ENCODE measurements at places on chromosomes 5 and 9. TPM values are rescaled to one million over a fixed set of nuclear protein-coding genes. Genes with fewer than 3 reads are reported as not detected.

DNA sequence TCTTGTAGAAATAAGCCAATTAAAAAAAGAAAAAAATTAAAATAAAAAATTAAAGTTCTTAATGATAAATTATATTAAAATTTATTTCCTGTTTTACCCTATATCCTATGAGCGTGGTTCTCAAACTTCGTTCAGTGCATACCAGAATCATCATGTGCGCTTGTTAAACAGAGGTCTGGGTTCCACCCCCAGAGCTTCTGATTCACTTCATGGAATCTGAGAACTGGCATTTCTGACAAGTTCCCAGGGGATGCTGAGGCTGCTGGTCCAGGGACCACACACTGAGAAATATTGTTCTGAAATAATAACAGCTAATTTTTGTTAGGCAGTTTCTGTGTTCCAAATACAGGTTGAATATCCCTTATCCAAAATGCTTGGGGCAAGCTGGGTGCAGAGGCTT, 79.3 kb downstream of the TMC1 start:
- no peak overlapping the region for H3K27ac ChIP-seq
- no peak overlapping the region for H3K4me3 ChIP-seq
- DNase-seq: no peak
- H3K36me3 ChIP-seq: no peaks in the 10 kb centered on the region

GRCh38 chr9:15211815-15212495, 95.1 kb downstream of the TTC39B start:
- no peak overlapping the region for H3K4me3 ChIP-seq
- no peak for DNase-seq
- no peaks in the 10 kb centered on the region for H3K27me3 ChIP-seq
- peaks cover 4% of the 10 kb centered on the region for H3K4me1 ChIP-seq

GRCh38 chr5:139709582-139710318, 61.6 kb downstream of the CXXC5 start:
- peaks cover 40% of the 10 kb centered on the region for H3K4me1 ChIP-seq
- peak; percentile 55 for DNase-seq
- no peaks in the 10 kb centered on the region for H3K36me3 ChIP-seq
- H3K27ac ChIP-seq: peak overlapping the region; percentile 72
- H3K27me3 ChIP-seq: no peaks in the 10 kb centered on the region

DNA sequence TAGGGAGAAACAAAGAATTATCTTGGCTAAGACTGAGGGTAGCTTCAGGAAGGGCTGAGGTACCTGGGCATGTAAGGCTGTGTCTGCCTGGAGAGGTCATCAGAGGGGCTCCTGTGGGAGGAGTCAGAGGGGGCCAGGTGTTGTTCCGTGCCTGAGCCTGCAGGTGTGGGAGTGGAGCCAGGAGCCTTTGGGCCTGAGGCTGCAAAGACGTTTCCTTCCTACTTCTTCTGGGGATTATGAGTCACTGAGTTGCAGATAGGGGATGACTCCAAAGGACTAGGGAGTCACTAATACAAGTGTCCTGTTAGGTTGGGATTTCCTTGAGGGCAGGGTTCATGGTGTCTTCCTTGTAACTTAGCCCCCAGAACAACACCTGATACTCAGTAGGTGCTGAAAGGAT, 391.1 kb downstream of the ARHGEF28 start:
- no peak for DNase-seq
- H3K27me3 ChIP-seq: no peaks in the 10 kb centered on the region
- no peaks in the 10 kb centered on the region for H3K4me1 ChIP-seq
- no peak overlapping the region for H3K4me3 ChIP-seq

DNA sequence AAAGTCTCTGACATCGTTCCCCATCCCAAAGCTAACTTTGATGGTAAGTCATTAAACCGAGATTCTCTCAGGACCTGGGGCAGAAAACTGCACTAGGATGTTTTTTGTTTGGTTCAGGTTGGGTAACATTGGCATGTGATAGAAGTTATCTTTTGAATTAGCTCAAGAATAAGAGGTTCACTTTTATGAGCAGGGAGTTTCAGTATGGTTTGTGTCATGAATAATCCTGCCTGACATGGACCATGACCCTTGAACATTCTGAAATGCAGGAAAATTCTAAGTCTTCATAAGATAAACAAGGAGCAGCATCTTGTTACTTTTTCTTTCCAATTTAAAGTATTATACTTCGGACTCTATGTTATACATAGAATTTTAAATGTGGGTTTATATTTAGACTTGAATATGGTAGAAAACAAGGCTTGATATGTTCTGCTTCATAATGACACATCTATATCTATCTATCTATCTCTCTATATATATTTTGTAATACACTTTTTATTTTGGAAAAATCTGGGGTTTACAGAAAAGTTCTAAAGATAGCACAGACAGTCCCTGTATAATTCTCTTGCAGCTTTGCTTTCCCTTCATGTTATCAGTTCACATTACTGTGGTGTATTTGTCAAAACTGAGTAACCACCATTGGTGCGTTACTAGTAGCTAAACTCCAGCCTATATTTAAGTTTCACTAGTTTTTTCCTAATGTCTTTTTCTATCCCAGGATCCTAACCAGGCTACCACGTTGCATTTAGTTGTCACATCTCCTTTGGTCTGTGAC, 102.7 kb upstream of the TAF11L2 start:
- no peaks in the 10 kb centered on the region for H3K36me3 ChIP-seq
- H3K4me1 ChIP-seq: no peaks in the 10 kb centered on the region
- H3K27me3 ChIP-seq: peaks cover 5% of the 10 kb centered on the region
- DNase-seq: no peak
- no peak overlapping the region for H3K27ac ChIP-seq
- H3K4me3 ChIP-seq: no peak overlapping the region

The GTF3C5 gene
- total RNA-seq: 30.9 TPM

DNA sequence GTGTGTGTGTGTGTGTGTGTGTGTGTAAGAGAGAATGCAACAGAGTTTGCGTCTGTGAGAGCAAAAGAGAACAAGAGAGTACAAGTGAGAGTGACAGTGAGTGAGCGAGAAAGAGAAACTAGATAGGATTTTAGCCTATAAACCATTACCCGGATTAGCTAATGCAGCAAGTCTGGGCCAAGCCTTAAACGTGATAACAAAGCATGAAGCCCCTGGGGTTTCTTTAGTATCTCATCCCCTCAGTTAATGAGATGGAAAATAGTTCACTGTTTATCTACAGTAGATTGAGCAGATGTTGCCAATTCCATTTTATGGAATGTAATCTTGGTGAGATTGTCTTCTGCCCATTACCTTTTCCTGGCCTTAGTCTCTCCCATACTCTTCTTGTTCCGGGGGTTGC, 114.5 kb downstream of the MAT2B start:
- no peaks in the 10 kb centered on the region for H3K36me3 ChIP-seq
- H3K27me3 ChIP-seq: no peaks in the 10 kb centered on the region
- no peak overlapping the region for H3K4me3 ChIP-seq
- no peak for DNase-seq
- H3K27ac ChIP-seq: no peak overlapping the region
- H3K4me1 ChIP-seq: no peaks in the 10 kb centered on the region

The ZNF883 gene
- total RNA-seq: 7.8 TPM

DNA sequence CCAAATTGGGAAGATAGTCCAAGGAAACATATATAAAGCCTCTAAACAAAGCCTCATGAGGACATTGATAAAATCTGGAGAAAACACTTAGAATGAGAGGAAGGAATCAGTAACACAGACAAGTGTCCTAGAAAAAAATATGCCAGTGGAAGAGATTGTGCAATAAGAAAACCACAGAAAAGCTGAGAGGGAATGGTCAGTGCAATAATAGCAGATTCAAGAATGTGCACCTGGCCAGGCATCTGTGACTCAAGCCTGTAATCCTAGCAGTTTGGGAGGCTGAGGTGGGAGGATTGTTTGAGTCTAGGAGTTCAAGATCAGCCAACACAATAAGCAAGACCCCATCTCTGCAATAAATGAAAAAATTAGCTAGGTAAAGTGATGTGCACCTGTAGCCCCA, 691.2 kb upstream of the CDH6 start:
- H3K36me3 ChIP-seq: no peaks in the 10 kb centered on the region
- no peaks in the 10 kb centered on the region for H3K27me3 ChIP-seq
- DNase-seq: no peak
- H3K4me1 ChIP-seq: no peaks in the 10 kb centered on the region
- H3K27ac ChIP-seq: no peak overlapping the region
- no peak overlapping the region for H3K4me3 ChIP-seq

The IL17B gene
- total RNA-seq: 0.44 TPM

The PPP3R2 gene
- not detected for total RNA-seq

The LCN9 gene
- not detected for total RNA-seq

DNA sequence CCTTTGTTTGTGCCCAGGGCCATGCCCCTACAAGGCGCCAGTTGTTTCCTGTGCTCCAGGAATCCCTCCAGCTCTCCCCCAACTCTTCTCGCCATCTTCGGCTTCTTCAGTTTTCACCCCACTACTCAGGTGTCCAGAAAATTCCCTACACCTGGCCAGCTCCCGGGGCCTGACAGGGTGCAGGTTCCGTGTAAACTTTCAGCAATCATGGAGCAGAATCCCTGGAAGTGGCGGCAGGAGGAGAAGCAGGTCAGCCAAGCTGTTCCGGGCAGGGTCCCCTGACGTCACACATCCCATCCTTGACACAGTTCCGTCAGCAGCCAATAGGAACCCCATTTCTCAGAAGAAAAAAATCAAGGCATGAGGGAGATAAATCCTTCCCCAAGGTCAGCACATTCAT, 12.2 kb upstream of the ADGRD2 start:
- H3K4me3 ChIP-seq: no peak overlapping the region
- no peak for DNase-seq
- H3K27me3 ChIP-seq: peaks cover 10% of the 10 kb centered on the region
- H3K4me1 ChIP-seq: no peaks in the 10 kb centered on the region
- no peak overlapping the region for H3K27ac ChIP-seq

- H3K27ac ChIP-seq: no peak overlapping the region
- no peaks in the 10 kb centered on the region for H3K36me3 ChIP-seq
- H3K4me3 ChIP-seq: no peak overlapping the region
- no peaks in the 10 kb centered on the region for H3K27me3 ChIP-seq
- no peak for DNase-seq
- H3K4me1 ChIP-seq: no peaks in the 10 kb centered on the region
Measured at GRCh38 chr5:122661496-122662180, 113.2 kb upstream of the SNX2 start.

- no peak overlapping the region for H3K4me3 ChIP-seq
- no peaks in the 10 kb centered on the region for H3K4me1 ChIP-seq
- no peak for DNase-seq
- H3K27me3 ChIP-seq: no peaks in the 10 kb centered on the region
- no peak overlapping the region for H3K27ac ChIP-seq
- no peaks in the 10 kb centered on the region for H3K36me3 ChIP-seq
Measured at GRCh38 chr9:138117101-138117750, 239.6 kb downstream of the CACNA1B start.

DNA sequence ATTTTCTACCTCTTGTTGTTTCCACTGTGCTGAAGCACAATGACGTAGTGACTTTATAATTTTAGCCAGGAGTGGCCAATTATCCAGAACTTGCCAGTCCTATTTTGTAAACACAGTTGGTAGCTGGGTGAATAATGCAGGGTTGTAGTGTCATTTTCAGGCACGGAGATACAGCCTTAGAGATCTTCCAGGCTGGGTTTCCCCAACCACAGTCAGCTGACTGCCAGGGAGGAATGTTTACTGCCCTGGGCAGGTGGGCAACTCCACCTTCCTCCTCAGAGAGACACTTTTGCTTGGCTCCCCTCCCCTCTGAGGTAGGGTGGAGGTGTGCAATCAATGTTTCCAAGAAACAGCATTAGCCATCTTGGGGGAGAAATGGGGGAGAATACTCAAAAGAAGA, 228.1 kb upstream of the NR4A3 start:
- no peak overlapping the region for H3K4me3 ChIP-seq
- no peaks in the 10 kb centered on the region for H3K27me3 ChIP-seq
- H3K27ac ChIP-seq: no peak overlapping the region
- DNase-seq: no peak
- H3K36me3 ChIP-seq: no peaks in the 10 kb centered on the region

DNA sequence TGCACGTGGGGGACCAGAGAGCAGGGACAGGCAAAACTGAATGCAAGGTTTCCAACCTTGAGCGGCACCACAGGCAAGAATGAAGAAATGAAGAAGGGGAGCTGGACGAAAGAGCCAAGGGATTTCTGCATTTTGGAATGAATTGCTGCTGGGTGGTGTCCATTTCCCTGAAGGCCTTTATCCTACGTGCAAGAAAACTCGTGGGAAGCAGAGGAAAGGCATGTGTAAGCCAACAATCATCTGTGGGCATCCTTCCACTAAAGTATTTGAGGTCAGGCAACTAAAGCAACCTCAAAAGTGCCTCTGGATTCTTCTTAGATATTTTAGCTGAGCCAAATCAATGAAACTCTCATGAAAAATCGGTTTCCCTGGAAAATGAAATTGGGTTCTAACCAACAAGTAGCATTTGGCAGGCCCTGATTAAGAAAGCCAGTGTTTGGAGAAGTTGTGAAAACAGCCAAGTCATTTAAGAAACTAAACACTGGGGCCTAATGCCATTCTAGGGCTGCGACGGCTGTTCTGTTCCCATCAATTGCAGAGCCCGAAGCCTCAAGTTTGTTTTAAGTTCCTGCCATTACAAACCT, 4.7 kb upstream of the TGFBI start:
- no peaks in the 10 kb centered on the region for H3K27me3 ChIP-seq
- H3K36me3 ChIP-seq: no peaks in the 10 kb centered on the region
- H3K27ac ChIP-seq: peak overlapping the region; percentile 79
- no peak for DNase-seq
- H3K4me3 ChIP-seq: no peak overlapping the region

DNA sequence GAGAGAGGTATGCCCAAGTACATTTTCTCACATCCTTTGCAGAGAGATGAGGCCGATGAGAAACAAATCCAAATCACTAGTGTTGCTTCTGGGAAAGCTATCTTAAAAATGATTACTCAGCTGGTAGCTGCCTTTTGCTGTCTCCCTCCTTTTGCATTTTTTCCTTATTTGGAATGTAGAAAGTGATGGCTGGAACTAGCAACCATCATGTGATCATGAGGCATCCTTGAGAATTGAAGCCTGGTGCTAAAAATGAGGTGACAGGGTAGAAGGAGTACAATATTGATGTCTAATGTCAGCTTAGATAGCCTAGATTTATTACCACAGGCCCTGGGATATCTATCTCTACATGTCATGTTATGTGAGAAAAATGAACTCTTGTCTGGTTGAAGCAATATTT, 109.3 kb upstream of the TAF11L2 start:
- H3K36me3 ChIP-seq: no peaks in the 10 kb centered on the region
- no peaks in the 10 kb centered on the region for H3K4me1 ChIP-seq
- no peak overlapping the region for H3K27ac ChIP-seq
- DNase-seq: no peak

DNA sequence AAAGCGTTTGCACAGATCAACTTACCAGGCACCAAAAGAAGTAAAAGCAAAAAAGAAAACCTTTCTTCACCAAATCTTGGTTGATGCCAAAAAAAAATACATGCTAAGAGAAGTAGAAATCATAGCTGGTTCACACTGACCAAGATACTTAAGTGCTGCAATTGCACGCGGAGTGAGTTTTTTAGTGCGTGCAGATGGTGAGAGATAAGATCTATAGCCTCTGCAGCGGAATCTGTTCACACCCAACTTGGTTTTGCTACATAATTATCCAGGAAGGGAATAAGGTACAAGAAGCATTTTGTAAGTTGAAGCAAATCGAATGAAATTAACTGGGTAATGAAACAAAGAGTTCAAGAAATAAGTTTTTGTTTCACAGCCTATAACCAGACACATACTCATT, 36.4 kb upstream of the CCDC152 start:
- no peak overlapping the region for H3K27ac ChIP-seq
- H3K27me3 ChIP-seq: no peaks in the 10 kb centered on the region
- no peaks in the 10 kb centered on the region for H3K4me1 ChIP-seq
- DNase-seq: no peak

- peak overlapping the region; percentile 91 for H3K27ac ChIP-seq
- no peaks in the 10 kb centered on the region for H3K36me3 ChIP-seq
- H3K27me3 ChIP-seq: no peaks in the 10 kb centered on the region
- H3K4me1 ChIP-seq: peaks cover 63% of the 10 kb centered on the region
- peak; percentile 57 for DNase-seq
- H3K4me3 ChIP-seq: peak overlapping the region; percentile 80
Measured at GRCh38 chr5:142320851-142321560, 3.8 kb downstream of the SPRY4 start.
